Posterior vena cava (tissue), 2 donors: ENCODE measurements at places on chromosomes 4 and X. TPM values are rescaled to one million over a fixed set of nuclear protein-coding genes. Genes with fewer than 3 reads are reported as not detected.

Gene GCNA
- 1.8 TPM for total RNA-seq

Gene CT45A1
- not detected for total RNA-seq

Gene DCX
- not detected for total RNA-seq

Gene HTT
- 49.0 TPM for total RNA-seq

Gene IGBP1
- total RNA-seq, result 30.9 TPM

Gene SLC6A14
- not detected for total RNA-seq

Gene WNK3
- total RNA-seq, result 4.1 TPM

Gene GYG2
- 2.7 TPM for total RNA-seq

Gene DGKK
- total RNA-seq, result not detected

Gene PF4V1
- total RNA-seq, result not detected

Gene PNMA3
- total RNA-seq, result 0.14 TPM

Gene PIR
- 10.4 TPM for total RNA-seq

Gene CPLX1
- 5.1 TPM for total RNA-seq

Gene RAB40A
- total RNA-seq, result 6.5 TPM

Gene USP17L22
- not detected for total RNA-seq

Gene FAM149A
- total RNA-seq, result 10.1 TPM

Gene CTAG2
- 1.2 TPM for total RNA-seq

Gene ENPEP
- total RNA-seq, result 5.7 TPM

Gene SATL1
- not detected for total RNA-seq

Gene FGFBP2
- 0.52 TPM for total RNA-seq

Gene NIPAL1
- 0.48 TPM for total RNA-seq

Gene KLB
- total RNA-seq, result not detected

Gene CXCR3
- total RNA-seq, result 0.32 TPM

Gene GAGE13
- not detected for total RNA-seq

Gene GUCY1A1
- total RNA-seq, result 88.1 TPM

Gene TMSB15A
- 0.83 TPM for total RNA-seq

Gene SSX1
- total RNA-seq, result not detected

Gene XAGE1B
- not detected for total RNA-seq

Gene MAD2L1
- total RNA-seq, result 2.7 TPM

Gene RTL5
- total RNA-seq, result 10.7 TPM

Gene TCEANC
- 3.8 TPM for total RNA-seq

Gene TMEM47
- 305 TPM for total RNA-seq

Gene SHISA3
- 1.5 TPM for total RNA-seq

Gene LPAR4
- 1.4 TPM for total RNA-seq

Gene DKK2
- 1.4 TPM for total RNA-seq

Gene OPHN1
- 5.9 TPM for total RNA-seq

Gene BEX1
- 0.83 TPM for total RNA-seq

Gene VCX2
- total RNA-seq, result not detected

Gene GPR143
- 1.1 TPM for total RNA-seq

Gene GRIA3
- total RNA-seq, result 15.2 TPM

Gene HDX
- total RNA-seq, result 13.8 TPM

Gene EDNRA
- 35.6 TPM for total RNA-seq

Gene MAGEC2
- total RNA-seq, result not detected

Gene TAF7L
- not detected for total RNA-seq
